Activated CD8-positive, alpha-beta T cell treated with anti-CD3 and anti-CD28 coated beads for 36 hours (primary cell): ENCODE measurements at places on chromosomes 2 and 18. TPM values are rescaled to one million over a fixed set of nuclear protein-coding genes. Genes with fewer than 3 reads are reported as not detected.

The C1QL2 gene
- total RNA-seq: not detected

DNA sequence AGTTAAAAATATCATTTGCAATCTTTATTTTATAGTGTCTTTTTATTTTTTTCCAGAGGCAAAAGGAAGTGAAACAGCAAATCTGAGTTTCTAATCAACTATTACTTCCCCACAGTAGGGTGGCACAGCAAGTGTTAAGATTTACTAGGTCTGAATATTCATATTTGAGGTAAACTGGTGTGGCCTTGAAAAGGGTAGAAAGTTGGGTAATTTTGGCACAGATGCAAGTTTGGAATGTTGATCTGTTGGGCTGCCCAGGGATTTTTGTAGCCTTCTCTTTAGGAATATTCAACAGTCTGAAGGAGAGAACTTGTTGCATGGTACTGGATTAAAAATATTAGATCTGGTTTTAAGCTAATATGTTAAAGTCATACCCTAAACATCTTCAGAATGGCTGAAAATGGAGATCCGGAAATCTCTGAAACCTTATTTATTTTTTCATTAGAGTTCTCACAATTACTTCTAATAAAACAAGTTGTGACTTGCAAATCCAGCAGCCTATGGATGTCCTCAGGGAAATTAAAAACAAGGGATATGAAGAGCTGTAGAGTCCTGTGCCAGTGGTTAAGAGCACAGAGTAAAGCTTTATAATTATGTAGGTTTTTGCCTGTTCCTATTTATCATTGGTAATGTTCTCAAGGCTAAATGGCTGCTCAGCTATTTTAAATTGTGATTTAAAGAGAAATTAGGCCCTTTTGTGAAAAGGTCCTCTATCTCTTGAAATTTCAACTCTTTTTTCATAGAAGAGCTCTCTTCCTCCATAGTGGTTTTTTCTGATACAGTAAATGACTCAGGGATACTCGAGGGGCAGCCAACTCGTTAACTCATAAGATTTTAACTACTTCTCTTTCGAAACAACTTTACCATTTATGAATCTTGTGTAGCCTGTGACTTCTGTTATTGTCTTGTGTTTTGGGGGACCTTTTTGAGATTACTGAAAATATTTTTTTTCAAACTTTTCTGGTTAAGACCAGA, 11.0 kb downstream of the TANK start:
- no peak for DNase-seq

DNA sequence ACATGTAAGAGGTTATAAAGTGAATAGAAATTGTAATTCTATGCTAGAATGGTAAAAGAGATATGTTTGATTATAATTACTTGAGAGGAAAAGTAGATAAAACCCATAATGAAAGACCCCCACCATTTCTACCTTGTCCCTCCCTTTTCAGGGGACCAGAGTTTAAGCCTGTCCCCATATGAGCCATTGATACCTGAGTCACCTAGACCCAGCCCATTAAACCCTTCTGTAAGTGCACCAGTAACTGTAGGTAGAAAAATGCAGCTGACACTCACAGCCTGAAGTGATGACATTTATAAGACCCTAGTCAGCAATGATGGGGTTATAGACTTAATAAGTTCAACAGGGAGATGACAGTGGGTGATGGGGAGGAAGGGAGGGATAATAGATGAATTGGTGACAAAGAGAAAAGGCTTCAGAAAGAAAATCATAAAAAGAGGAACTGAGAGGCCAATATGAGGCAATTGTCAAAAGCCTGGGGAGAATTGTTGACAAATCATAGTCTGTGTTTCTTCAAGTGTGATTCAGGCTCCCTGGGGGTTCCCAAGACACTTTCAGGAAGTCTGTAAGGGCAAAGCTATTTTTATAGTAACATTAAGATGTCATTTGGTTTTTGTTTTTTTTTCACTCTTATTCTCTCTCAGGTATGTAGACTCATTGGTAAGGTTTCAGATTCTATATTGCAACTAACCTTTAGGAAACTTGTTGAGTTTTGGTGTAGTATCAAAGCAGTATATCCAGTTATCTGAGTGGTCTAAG, 544.2 kb downstream of the SATB2 start:
- no peak for DNase-seq

- DNase-seq: peak; percentile 43
These were observed 204.4 kb upstream of the RASGRP3 start for GRCh38 chr2:33272001-33272400.

- DNase-seq: no peak
These were observed 137.5 kb downstream of the BABAM2 start for GRCh38 chr2:28028025-28028424.

- DNase-seq: no peak
These were observed 995.2 kb upstream of the CDH2 start for GRCh38 chr18:29171892-29172755.
